ENCODE measurements at places on chromosomes 6 and 20. TPM values are rescaled to one million over a fixed set of nuclear protein-coding genes. Genes with fewer than 3 reads are reported as not detected.

Gene PTCHD4
- 4.6 TPM for total RNA-seq

DNA sequence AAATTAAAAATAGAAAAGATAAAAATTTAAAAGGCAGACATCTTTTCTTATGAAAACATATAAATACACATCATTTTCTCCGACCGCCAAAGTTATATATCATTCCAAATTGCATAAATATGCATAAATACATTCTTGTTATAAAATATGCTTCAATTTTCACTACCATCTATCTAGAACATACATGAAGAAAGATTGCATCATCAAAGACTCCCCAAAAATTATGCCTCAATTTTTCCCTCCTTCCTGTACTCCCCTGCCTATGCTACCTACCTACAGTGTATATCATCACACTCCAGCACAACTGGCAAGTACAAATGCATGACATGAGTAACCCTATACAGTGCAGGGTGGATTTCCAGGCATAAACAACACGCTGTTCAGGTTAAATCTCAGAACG lies 49.9 kb upstream of the TENT5A start:
- no peaks in the 10 kb centered on the region for H3K36me3 ChIP-seq
- no peaks in the 10 kb centered on the region for H3K27me3 ChIP-seq
- no peak overlapping the region for H3K4me3 ChIP-seq
- no peaks in the 10 kb centered on the region for H3K4me1 ChIP-seq
- no peak overlapping the region for H3K27ac ChIP-seq

DNA sequence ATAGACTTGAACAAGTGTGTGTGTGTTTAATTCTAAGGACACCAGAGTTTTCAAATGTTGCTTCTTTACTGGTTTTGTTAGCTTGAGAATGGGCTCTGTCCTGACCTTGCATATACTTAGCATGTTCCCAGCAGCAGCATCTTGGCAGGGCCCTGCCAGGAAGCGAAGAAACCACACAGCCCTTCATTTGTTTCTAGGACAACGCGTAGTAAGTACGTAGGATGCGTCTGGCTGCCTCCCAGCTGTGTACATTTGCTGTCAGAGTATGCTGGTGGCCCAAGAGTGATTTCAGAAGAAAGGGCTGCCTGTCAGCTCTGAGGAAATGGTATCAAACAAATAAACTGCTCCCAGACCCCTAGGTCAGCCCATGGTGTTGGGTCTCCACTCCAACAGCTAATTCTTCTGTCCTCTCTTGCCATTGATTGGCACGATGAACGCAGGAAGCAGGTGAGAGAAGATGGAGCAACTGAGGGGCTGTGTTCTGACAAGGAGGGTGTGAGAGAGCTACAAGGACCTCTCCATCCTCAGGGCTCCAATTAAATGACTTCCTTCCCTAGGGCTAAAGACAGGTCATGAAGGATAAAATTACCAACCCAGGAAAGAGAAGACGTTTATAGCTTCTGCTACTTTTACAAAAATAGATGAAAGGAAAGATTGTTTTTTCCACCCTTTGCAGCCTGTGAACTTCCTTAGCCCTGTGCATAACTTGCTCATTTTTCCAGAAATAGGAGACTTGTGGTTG lies 55.9 kb upstream of the HDDC2 start:
- no peak for DNase-seq
- no peaks in the 10 kb centered on the region for H3K4me1 ChIP-seq
- no peak overlapping the region for H3K27ac ChIP-seq

- no peak overlapping the region for H3K27ac ChIP-seq
- H3K4me3 ChIP-seq, result no peak overlapping the region
- H3K27me3 ChIP-seq, result no peaks in the 10 kb centered on the region
- peaks cover under 1% of the 10 kb centered on the region for H3K4me1 ChIP-seq
- no peaks in the 10 kb centered on the region for H3K36me3 ChIP-seq
Measured at GRCh38 chr20:62977613-62978560, 25.4 kb downstream of the SLC17A9 start.

GRCh38 chr20:25041813-25042530 lies 16.0 kb downstream of the ACSS1 start:
- no peaks in the 10 kb centered on the region for H3K27me3 ChIP-seq
- peaks cover 28% of the 10 kb centered on the region for H3K4me1 ChIP-seq
- H3K4me3 ChIP-seq, result no peak overlapping the region
- H3K36me3 ChIP-seq, result no peaks in the 10 kb centered on the region

DNA sequence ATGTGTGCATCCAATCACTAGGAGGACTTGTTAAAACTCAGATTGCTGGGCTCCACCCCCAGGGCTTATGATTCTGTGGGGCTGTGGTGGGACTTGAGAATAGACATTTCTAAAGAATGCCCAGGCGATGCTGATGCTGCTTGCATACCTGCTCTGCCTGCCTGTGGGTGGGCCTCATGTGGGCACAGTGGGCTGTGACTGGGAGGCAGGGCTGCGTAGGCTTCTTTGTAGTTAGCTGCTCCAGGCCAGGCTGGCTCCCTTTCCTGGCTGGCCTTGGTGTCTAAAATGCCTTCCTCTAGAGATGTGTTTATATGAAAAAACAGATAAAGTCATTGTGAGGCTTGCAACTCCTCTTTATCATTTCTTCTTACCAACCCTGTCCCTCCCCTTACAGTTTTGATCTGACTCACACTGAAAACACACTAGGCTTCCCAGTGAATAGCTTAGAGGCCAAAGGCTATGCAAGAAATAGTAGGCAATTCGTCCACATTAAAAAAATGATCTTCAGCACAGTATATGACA lies 495.5 kb upstream of the MAP3K7 start:
- no peaks in the 10 kb centered on the region for H3K27me3 ChIP-seq
- H3K4me3 ChIP-seq, result no peak overlapping the region
- H3K36me3 ChIP-seq, result no peaks in the 10 kb centered on the region
- H3K27ac ChIP-seq, result peak overlapping the region; percentile 6
- peak; percentile 31 for DNase-seq

Gene TM9SF4
- total RNA-seq, result 39.4 TPM

DNA sequence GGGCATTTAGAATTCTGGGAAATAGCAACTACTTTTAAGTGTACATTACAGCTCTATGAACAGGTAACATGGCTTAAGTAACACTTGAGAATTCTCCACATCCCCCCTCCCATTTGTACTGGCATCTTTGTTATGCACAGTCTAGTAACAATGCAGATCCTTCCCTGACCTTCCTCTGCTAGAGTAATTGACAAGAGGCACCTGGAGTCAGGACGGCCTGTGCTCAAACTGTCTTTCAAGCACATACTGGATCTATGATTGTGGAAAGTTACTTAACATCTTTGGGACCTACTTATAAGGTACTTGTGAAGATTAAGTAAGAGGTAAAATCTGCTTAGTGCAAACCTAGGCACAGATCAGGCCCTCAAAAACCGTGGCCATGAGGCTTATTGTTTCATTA lies 21.9 kb upstream of the GSTA3 start:
- DNase-seq, result no peak
- H3K4me3 ChIP-seq, result no peak overlapping the region

Gene ALDH8A1
- 1.3 TPM for total RNA-seq

DNA sequence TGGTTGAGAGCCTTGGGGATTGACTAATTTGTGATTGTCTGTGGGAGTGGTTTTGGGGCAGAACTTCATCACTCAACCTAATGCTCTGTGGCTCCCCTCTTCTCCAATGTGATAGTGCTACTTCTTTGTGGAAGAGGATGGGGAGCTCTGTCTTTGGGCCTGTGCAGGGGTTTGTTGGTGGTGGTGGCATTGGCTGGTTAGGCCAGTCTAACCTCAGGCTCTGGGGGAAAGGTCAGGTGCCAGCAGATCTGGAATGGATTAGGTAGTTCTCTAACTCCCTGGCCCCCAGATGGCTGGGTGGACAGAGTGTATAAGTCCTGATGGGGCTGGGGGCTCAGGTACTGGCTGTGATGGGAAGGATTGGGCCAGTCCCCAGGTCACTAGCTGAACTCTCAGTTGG lies 129.0 kb upstream of the CHD6 start:
- DNase-seq, result no peak
- H3K36me3 ChIP-seq, result no peaks in the 10 kb centered on the region
- H3K4me1 ChIP-seq, result no peaks in the 10 kb centered on the region
- no peak overlapping the region for H3K27ac ChIP-seq

DNA sequence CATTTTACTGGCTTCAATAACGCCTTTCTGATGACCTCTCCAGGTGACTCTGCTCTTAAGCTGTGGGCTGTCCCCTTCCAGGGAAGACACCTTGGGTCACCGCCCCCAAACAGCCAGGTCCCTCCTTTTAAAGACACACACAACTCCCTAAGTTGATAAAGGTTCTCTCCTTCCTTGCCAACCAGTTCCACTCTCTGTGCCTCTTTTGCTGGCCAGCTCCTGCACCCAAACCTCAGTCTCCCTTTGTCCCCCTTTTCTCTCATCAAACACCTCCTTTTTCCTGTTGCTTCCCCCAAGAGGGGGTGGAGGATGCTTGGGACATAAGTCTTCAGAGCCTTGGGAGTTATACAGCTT lies 1.0 kb downstream of the NCOA6 start:
- H3K27ac ChIP-seq, result no peak overlapping the region
- peak; percentile 34 for DNase-seq
- H3K4me3 ChIP-seq, result peak overlapping the region; percentile 72
- no peaks in the 10 kb centered on the region for H3K36me3 ChIP-seq
- no peaks in the 10 kb centered on the region for H3K27me3 ChIP-seq
- peaks cover 8% of the 10 kb centered on the region for H3K4me1 ChIP-seq

Gene SEMG1
- not detected for total RNA-seq

DNA sequence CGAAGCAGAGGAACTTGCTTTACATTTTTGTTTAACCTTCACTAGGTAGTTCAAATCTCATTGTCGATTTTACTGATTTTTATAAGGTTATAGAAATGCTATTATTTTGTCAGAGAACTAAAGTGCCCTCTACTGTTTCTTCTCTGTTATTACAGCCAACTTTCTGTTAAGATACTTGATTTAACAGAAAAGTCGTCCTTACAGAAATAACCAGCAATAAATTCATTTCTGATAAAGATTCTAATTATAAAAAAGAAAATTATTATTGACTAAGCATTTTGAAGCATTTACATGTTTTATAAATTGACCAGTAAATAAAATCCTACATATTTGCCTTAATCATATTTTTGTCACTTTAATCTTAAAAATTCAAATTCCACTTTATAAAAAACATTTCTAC lies 60.8 kb downstream of the OGFRL1 start:
- no peaks in the 10 kb centered on the region for H3K27me3 ChIP-seq
- H3K36me3 ChIP-seq, result no peaks in the 10 kb centered on the region
- H3K4me3 ChIP-seq, result no peak overlapping the region
- no peak overlapping the region for H3K27ac ChIP-seq
- no peak for DNase-seq

Gene KCNK16
- total RNA-seq, result not detected

DNA sequence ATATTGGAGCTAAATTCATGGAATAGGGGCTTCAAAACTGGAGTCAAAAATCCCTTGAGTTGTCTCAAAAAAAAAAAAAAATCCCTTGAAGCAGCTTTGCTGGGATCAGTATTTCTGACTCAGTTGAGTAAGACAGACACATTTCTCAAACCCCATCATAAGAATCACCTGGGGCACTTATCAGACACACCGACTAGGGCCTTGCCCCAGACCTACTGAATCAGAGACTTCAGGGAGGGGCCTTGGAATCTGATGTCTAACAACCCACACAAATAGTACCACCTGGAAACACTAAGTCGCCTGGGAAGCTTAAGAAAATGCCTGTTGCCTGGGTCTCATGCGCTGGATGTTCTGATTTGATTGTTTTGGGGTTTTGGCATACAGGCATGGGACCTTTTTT lies 44.9 kb upstream of the RNF144B start:
- H3K27ac ChIP-seq, result no peak overlapping the region
- H3K36me3 ChIP-seq, result no peaks in the 10 kb centered on the region
- no peak overlapping the region for H3K4me3 ChIP-seq

Gene SLC22A16
- 0.33 TPM for total RNA-seq

Measured in ovary (tissue), 10 donors.